A375 (cell line): ENCODE measurements at places on chromosomes 6 and 20. TPM values are rescaled to one million over a fixed set of nuclear protein-coding genes. Genes with fewer than 3 reads are reported as not detected.

Gene HNF4A
- total RNA-seq: not detected in 2 replicates

Gene DDX43
- total RNA-seq: not detected in 2 replicates

Gene KIF6
- total RNA-seq: 2.5 and 2.7 TPM in 2 replicates

Gene EIF6
- 368 and 379 TPM in 2 replicates for total RNA-seq

Gene SMPDL3A
- 2.1 and 2.3 TPM in 2 replicates for total RNA-seq

Gene C6orf52
- total RNA-seq: 0.34 and 0.82 TPM in 2 replicates

Gene LY86
- total RNA-seq: not detected in 2 replicates

Gene SLC17A2
- not detected in 2 replicates for total RNA-seq

Gene CCN6
- total RNA-seq: 1.1 and 2.5 TPM in 2 replicates

Gene SEC63
- 15.7 and 19.7 TPM in 2 replicates for total RNA-seq

Gene TP53TG5
- total RNA-seq: 1.1 TPM in 1 of 2 replicates, not detected in the other

Gene MCM9
- 7.1 and 7.7 TPM in 2 replicates for total RNA-seq

Gene CD93
- 0.85 and 0.91 TPM in 2 replicates for total RNA-seq

Gene FABP7
- 8.4 and 10.9 TPM in 2 replicates for total RNA-seq
